Fibroblast of mammary gland (primary cell): ENCODE measurements at places on chromosomes 7 and 10.
A peak's percentile ranks its signal among the peaks of the same experiment; 100 is the strongest.

- DNase-seq: peak; percentile 12
Observed at GRCh38 chr10:104256335-104256961, 1.8 kb downstream of the GSTO1 start.

DNA sequence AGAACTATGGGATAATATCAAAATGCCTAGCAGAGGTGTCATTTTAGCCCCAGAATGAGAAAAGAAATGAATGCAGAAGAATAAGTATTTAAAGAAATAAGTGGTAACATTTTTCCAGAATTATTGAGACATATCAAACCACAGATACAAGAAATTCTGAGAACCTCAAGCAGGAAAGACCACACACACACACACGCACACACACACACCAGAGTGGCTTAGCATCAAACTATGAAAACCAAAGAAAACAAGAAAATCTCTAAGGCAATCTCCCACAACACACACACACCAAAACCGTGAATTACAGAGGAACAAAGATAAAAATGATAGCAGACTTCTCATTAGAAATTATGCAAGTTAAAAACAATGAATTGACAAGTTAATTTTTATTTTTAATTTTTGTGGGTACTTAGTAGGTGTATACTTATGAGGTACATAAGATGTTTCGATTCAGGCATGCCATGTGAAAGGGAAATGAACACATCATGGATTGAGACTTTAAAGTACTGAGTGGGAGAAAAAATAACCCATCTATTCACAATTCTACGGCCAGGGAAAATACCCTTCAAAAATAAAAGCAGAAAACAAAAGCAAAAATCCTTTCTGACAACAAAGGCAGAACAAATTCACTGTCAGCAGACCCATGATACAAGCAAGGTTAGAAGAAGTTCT, 14.6 kb downstream of the PPIF start:
- no peak for DNase-seq

DNA sequence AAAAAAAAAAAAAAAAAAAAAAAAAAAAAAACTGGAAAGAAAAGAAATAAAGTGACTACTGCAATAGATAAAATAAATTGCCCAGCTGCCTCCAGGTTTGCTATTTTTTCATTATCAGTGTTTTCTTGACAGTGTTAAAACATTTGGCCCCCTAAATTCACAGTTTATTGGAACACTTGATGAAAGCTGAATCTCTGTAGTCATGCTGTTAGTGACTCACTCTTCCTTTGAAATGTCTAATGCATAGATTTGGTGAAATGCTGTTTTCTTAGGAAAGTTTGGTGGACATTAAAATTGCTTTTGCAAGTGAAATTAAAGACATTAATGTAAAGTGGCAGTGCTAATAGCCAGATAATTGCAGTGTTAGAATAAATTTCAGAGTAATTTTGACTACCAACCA, 785.2 kb downstream of the NRG3 start:
- no peak for DNase-seq

DNA sequence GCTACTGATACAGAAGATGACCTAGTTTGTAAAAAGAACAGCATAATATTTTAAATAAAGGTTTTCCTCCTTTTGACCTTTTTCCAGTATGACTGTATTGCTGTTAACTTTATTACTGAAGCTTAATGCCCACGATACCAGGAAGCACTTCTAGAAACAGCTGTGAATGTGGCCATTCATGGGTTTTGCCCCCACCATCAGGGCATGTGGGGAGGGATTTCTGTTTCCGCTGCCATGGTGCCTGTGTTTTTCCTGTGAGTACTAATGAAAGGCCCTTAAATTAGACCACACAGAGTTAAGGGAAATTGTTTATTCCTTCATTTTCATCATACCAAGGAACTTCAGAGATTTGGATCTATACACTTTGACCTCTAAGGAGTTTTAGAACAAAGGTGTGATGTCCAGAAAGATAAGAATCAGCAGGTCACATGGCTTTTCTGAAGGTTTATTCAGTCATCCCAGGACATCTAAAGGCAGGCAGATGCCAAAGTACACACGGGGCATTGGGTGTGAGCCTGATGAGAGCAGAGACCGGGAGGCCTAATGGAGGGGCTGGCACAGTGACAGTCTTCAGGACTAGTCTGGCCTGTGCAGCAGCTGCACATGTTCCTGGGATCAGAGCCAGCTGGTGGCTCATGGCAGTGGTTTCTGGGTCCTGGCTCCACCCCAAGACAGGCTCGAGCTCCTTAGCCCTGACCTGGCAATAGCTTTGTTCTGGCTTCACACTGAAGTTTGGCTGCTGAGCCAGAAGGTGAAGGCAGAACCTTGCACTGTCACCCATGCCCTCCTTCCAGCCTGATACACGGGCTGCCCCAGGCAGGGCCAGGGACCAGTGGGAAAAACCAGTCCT, 190.9 kb downstream of the REEP3 start:
- DNase-seq: peak; percentile 100

DNA sequence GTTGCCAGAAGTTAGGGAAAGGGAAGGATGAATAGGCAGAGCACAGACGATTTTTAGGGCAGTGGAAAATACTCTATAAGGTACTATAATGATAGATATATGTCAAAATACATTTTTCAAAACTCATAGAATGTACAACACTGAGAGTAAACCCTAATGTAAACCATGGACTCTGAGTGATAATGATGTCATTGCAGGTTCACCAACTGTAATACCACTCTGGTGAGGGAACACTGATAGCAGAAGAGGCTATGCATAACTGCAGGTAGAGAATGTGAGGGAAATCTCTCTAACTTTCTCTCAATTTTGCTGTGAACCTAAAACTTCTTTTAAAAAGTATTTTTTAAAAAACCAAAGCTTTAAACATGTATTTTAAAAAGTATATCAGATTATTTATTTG, 22.1 kb downstream of the POT1 start:
- DNase-seq: no peak

GRCh38 chr10:24814568-24815313, 91.1 kb upstream of the ARHGAP21 start:
- DNase-seq: peak; percentile 45

DNA sequence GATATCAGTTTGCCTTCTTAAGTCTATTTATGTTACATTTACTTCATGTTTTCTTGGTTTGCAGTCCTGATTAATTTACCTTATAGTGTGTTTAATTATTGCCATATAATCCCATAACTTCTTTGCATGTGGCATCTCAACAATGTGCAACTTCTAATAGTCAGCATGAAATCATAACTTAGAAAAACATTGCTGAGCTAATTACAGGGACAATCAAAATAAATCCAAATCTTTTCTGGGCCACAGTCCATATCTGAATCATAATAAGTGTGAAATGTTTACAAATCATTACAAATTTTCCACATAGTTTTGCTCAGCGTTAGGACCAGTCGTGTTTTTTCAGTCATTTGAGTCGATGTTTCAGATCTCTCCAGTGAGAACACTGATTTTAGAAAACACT, 29.1 kb upstream of the CABCOCO1 start:
- DNase-seq: peak; percentile 78

GRCh38 chr7:34622771-34623250, 35.2 kb upstream of the NPSR1 start:
- no peak for DNase-seq

DNA sequence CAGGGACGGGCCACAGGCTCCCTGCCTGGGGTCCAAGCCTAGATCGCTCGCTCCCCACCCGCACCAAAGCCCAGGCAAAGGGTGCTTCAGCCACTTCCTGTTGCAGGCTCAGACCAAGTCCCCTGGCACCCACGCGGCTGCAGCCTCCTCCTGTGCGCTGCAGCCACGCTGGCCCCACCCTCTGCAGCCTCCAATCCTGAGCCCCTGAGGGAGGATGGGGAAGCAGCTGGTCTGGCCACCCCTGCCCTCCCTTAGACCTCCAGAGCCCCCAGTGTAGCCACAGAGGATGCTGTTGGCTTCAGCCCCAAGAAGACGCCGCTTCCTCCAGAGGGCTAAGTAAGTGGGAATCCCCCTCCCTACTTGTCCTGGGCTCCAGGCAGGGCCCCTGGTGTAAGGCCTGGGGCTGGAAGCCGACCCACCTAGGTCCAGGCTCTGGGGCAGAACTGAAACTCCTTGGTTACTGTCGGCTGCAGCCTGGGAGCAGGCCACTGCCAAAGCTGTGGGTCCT, 9.4 kb downstream of the LIMK1 start:
- DNase-seq: peak; percentile 16

GRCh38 chr10:79342295-79342761, 4.9 kb upstream of the PPIF start:
- no peak for DNase-seq

DNA sequence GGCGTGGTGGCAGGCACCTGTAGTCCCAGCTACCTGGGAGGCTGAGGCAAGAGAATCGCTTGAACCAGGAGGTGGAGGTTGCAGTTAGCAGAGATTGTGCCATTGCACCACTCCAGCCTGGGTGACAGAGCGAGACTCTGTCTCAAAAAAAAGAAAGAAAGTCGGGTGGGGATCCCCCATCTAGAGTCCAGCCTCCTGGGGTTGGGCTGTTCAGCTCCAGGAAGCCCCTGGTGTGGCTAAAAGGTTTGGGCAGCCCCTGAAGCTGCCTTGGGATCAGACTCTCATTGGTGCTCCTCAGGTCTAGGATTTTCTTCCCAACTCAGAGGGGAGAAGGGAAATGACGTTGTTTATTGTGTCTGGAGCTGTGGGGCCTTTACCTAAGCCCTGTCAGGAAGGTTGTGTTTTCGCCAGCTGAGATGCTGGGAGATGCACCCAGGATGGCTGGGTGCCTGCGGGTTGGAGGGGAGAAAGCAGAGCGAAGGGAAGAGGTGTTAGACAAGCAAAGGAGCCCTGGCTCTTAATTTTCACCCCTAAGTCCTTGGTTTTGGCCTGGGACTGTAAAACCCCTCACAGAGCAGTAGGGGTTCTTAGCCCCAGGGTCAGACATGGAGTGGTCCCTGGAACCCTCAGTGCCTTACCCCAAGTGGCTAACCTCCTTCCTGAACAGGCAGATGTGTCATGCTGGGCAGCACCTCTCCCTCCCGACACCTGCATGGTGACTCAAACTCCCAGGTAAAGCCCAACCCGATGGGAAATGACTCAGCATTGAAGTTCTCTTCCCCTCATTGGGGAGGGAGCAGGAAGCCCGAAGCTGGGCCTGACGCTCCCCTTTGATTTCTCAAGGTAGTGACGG, 21.1 kb downstream of the PLAU start:
- no peak for DNase-seq

- DNase-seq: no peak
Observed at GRCh38 chr10:100104300-100104699, 22.6 kb upstream of the CPN1 start.

- no peak for DNase-seq
Observed at GRCh38 chr10:118948786-118949185, 80.7 kb upstream of the NANOS1 start.

DNA sequence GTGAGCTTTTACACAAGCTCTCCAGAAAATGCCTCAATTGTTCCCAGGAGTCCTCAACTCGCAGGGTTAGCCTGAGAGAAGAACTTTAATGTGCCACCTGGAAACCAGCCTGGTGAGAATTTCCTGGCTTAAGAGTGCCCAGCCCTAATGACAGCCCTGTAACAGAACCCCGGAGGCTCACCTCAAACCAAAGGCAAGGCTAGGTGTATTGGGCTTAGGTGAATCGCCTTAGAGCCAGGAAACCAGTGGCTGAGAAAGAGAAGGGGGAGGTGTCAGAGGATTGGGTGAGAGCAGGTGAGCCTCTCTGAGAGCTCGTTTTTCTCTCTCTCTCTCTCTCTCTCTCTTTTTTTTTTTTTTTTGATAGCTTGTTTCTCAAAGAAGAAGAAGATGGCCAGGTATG, 7.3 kb downstream of the OCM2 start:
- DNase-seq: no peak

GRCh38 chr10:113438652-113439051, 114.2 kb upstream of the HABP2 start:
- DNase-seq: peak; percentile 92

GRCh38 chr7:105014693-105015389, 836 bp downstream of the KMT2E start:
- peak; percentile 54 for DNase-seq

DNA sequence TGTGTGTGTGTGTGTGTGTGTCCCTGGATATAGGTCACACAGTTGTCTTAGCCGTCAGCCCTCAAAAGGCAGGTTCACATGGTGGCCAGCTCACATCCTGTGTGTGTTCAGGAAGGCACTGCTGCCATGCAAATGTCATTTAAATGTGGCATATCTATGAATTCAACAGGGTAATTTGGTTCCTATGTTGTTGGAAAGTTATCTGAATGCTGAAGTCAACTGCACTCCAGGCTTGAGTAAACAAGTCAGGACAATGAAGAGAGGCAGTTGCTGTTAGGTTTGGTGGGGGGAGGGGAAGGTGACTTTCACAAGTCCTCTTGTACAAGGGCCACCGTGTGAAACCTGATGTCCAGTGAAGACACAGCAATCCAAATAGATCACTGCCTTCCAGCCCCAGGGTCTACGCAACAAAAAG, 61.1 kb downstream of the PTPRE start:
- no peak for DNase-seq

- no peak for DNase-seq
Observed at GRCh38 chr10:116134322-116134721, 138.7 kb downstream of the GFRA1 start.

GRCh38 chr10:101018600-101019439, 12.1 kb downstream of the PDZD7 start:
- DNase-seq: peak; percentile 76

DNA sequence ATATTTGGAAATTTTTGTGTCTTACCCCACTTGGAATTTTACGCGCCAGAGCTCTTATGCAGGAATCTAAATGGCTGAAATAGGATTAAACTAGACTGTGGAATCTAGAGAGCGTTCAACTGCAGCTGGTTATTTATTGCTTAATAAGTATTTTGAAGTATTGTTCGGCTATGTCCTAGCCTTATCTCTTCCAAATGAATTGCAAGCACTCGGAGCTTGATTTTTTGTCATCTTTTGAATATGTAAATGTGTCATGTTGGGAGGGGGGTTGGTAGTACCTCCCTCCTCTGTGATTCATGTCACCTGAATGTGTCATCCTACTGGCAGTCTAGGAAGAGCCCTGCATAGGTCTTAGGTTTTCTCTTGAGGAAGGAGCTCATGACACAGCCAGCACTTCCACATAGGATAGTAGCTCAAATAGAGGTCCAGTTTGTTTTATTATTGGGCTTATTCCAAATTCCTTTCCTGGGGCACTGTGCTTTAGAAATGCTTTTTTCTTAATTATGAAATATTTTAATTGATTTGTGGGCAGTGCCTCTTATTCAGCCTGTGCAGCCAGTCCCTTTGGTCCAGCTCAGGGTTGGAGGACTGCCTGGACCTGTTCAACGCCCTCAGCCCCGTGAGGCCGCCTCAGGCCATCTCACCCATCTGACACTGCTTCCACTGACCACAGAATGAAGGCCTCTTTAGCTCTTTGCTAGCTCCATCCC, 22.5 kb upstream of the TRIL start:
- peak; percentile 32 for DNase-seq

DNA sequence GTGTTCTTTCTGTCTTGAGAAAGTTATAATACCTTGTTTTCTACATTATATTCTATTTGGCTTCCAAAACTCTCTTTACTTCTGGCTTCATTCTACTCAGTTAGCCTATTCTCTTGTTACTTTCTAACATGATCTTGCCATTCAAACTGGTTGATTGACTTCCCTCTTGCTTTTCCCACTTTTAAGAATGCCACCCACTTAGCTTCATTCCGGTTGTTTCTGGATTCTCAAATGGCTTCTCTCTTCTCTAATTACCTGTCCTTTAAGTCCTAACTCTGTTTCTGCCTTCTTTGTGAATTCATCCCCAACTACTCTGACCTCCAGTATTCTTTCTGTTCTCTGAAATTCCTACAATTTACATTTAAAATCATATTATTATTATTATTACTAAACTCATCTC, 52.0 kb downstream of the ANKIB1 start:
- no peak for DNase-seq
